ENCODE measurements at places on chromosomes 7 and 10. TPM values are rescaled to one million over a fixed set of nuclear protein-coding genes. Genes with fewer than 3 reads are reported as not detected.

- H3K27me3 ChIP-seq: no peaks in the 10 kb centered on the region
- DNase-seq: peak; percentile 44
- no peaks in the 10 kb centered on the region for H3K36me3 ChIP-seq
- peak overlapping the region; percentile 1 for H3K27ac ChIP-seq
- H3K4me1 ChIP-seq: peaks cover 14% of the 10 kb centered on the region
- H3K4me3 ChIP-seq: peak overlapping the region; percentile 58
Observed at GRCh38 chr7:129829737-129830631, 122.8 kb downstream of the UBE2H start.

DNA sequence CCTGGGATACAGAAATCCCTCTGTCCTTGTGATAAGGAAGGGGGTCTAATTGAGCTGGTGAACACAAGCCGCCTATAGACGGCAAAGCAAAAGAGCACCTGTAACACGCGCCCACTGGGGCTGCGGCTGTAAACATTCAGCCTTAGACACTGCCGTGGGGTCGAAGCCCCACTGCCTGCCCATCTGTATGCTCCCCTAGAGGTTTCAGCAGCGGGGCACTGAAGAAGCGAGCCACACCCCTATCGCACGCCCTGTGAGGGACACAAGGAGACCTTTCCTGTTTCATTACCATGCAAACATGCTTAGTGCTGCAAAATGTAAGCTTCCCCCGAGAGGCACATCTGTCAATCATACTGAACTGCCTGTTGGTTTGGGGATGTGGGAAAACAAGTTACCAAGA lies 82.1 kb downstream of the NRP1 start:
- no peak overlapping the region for H3K4me3 ChIP-seq
- peaks cover 61% of the 10 kb centered on the region for H3K4me1 ChIP-seq
- peaks cover 36% of the 10 kb centered on the region for H3K27me3 ChIP-seq
- no peak for DNase-seq
- peaks cover 33% of the 10 kb centered on the region for H3K36me3 ChIP-seq

- H3K27ac ChIP-seq: no peak overlapping the region
- DNase-seq: peak; percentile 32
- H3K4me3 ChIP-seq: no peak overlapping the region
- peaks cover 2% of the 10 kb centered on the region for H3K4me1 ChIP-seq
- no peaks in the 10 kb centered on the region for H3K36me3 ChIP-seq
- H3K27me3 ChIP-seq: peaks cover 17% of the 10 kb centered on the region
Observed at GRCh38 chr10:95363303-95363912, 72.6 kb upstream of the PDLIM1 start.

Gene TSPAN15
- 0.55 TPM for total RNA-seq

DNA sequence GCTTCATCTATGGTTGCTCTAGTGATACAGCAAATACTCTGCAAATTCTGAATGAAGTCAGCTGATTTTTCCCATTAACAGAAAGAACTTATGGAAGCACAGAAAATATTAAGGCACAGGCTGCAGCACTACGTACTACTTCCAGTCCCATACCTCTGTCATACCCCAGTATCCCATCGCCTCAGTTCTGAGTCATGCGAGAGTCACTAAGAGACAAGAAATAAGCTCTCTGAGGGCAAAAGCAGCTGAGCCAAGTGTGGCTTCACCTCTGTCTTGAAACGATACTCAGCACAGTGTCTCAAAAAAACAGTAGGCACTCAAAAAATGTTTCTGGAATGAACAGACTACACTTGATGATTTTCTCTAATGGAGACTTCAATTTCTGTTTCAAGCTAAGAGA lies 48.2 kb downstream of the EZH2 start:
- H3K36me3 ChIP-seq: peaks cover 76% of the 10 kb centered on the region
- no peak for DNase-seq
- H3K27me3 ChIP-seq: no peaks in the 10 kb centered on the region

Gene GALNT17
- not detected for total RNA-seq

DNA sequence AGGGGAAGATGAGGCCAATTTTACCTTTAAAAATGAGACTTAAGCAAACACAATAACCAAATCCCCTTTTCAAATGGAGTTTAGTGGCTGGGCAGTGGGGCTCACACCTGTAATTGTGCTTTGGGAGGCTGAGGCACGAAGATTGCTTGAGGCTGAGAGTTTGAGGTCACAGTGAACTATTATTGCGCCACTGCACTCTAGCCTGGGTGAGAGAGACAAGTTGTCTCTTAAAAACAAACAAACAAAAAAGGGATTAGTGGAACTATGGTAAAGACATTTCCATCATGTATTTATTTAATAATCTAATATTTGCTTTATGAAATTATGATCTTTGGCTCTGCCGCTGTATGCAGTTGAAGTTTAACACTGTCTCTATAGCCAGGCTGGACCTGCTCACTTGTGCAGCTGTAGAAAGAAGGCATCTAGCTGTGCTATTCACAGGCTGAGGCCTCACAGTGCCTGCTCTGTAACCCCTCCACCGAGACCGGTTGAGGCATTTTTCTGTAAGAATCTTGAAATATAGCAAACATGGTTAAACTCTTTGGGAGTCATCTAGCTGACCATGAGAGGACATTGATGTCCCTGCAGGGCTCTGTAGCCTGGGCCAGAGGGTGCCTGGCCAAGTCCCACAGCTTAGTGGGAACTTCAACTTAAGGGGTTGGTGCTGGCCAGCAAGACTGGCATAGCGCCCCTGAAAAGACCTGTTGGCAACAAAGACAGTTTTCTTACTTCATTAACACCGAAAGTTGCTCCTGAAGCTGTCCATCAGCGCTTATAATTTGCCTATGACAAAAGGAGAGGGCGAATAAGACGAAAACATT lies 131.8 kb downstream of the BMPER start:
- no peaks in the 10 kb centered on the region for H3K36me3 ChIP-seq
- H3K27ac ChIP-seq: no peak overlapping the region
- H3K4me1 ChIP-seq: no peaks in the 10 kb centered on the region

GRCh38 chr10:87668324-87669074 lies 8.8 kb downstream of the PAPSS2 start:
- H3K4me3 ChIP-seq: no peak overlapping the region
- peaks cover 2% of the 10 kb centered on the region for H3K4me1 ChIP-seq
- peaks cover 20% of the 10 kb centered on the region for H3K27me3 ChIP-seq
- no peaks in the 10 kb centered on the region for H3K36me3 ChIP-seq
- H3K27ac ChIP-seq: no peak overlapping the region

GRCh38 chr10:117174439-117175214 lies 22.7 kb upstream of the KCNK18 start:
- peak overlapping the region; percentile 42 for H3K27ac ChIP-seq
- peaks cover 41% of the 10 kb centered on the region for H3K27me3 ChIP-seq
- peaks cover 13% of the 10 kb centered on the region for H3K4me1 ChIP-seq
- no peaks in the 10 kb centered on the region for H3K36me3 ChIP-seq
- peak; percentile 73 for DNase-seq

DNA sequence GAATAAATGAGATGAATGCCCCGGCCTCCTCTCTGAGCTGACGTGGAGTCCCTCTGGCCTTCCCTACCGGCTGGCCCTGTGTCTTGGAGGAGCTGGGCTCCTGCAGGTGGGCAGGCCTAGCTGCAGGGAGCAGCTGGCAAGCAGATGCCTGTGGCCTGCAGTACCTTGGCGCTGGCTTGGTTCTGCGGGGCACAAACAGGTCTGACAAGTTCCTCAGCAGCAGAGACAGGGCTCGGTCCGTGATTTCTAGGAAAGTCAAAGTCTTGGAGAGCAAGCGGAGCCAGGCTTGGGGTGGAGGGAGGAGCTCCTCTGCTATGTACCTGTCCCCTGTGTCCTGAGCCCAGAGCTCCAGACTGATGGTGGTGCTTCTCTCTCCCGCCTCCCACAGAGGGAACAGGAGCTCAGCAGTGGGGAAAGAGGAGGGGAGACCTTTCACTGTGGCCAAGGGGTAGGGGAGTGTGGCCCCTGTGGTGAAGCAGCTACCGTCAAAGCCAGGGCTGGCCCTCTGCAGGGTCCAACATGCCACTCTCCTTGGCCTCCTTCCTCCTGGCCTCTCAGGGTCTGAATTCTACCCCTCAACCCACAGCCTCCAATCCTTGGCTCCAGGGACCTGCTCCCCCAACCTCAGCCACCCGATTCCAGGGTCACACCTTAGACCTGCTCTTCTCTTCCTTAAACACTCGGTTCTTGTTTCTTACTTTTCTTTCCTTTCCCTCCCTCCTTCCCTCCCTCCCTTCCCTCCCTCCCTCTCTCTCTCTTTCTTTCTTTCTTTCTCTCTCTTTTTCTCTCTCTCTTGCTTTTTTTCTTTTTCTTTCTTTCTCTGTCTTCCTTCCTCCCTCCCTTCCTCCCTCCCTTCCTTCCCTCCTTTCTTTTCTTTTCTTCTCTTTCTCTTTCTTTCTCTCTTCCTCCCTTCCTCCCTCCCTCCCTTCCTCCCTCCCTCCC lies 20.1 kb downstream of the MYL10 start:
- no peak for DNase-seq
- no peak overlapping the region for H3K4me3 ChIP-seq
- no peak overlapping the region for H3K27ac ChIP-seq
- no peaks in the 10 kb centered on the region for H3K4me1 ChIP-seq
- H3K36me3 ChIP-seq: no peaks in the 10 kb centered on the region

- H3K4me3 ChIP-seq: no peak overlapping the region
- no peaks in the 10 kb centered on the region for H3K36me3 ChIP-seq
- no peaks in the 10 kb centered on the region for H3K4me1 ChIP-seq
- H3K27me3 ChIP-seq: no peaks in the 10 kb centered on the region
- no peak for DNase-seq
Observed at GRCh38 chr10:133034092-133034491, 53.6 kb upstream of the ADGRA1 start.

DNA sequence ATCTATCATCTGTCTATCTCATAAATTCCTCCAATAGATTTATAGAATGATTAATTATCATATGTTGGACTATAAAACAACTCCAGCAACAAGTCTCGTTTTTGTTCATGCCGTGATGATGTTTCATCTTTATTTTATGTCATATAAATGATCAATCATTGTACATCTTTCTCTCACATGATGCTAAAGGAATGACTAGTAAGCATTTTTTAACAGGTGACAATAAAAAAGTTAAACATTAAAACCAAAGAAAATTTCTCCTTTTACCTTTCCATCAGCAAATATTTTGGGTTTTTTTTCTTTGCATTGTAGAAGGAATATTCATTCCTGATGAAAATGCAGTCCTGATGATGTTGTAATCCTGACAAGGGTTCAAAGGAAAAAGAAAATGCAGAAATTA lies 41.4 kb downstream of the AKR1C3 start:
- no peak overlapping the region for H3K27ac ChIP-seq
- no peaks in the 10 kb centered on the region for H3K36me3 ChIP-seq
- no peaks in the 10 kb centered on the region for H3K27me3 ChIP-seq
- DNase-seq: no peak
- no peaks in the 10 kb centered on the region for H3K4me1 ChIP-seq

Gene HOXA2
- total RNA-seq: not detected

Gene NKX1-2
- total RNA-seq: not detected

DNA sequence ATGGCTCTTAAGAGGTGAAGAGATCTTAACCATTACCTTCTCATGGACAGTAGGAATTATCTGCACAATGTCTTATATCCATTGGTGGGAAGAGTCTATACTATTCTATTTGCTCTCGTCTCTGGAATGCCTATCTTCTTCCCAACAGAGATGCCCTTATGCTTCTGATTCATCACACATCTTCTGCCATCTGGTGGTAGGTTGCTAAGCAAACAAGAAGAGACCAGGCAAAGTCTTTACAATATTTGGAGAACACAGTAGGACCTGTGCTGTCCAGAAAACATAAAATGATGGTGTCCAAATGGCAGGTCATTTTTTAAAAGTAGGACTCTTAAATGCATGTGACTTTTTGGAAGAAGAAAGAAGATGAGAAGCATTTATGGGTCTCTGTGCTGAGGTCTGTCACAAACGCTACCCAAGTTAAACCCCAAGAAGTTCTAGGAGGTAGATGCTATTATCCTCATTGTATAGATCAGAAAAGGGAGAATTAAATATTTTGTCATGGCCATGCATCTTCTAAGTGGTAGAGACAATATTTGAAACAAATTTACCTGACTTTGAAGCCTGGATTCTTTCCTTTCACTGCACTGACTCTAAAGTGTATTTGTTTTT lies 67.8 kb upstream of the NXPH1 start:
- H3K27me3 ChIP-seq: peaks cover 12% of the 10 kb centered on the region
- no peaks in the 10 kb centered on the region for H3K36me3 ChIP-seq
- H3K27ac ChIP-seq: no peak overlapping the region
- H3K4me1 ChIP-seq: peaks cover 2% of the 10 kb centered on the region
- no peak overlapping the region for H3K4me3 ChIP-seq
- no peak for DNase-seq

GRCh38 chr7:18004372-18004771 lies 23.3 kb downstream of the PRPS1L1 start:
- H3K4me3 ChIP-seq: no peak overlapping the region
- H3K36me3 ChIP-seq: no peaks in the 10 kb centered on the region
- DNase-seq: no peak
- no peaks in the 10 kb centered on the region for H3K4me1 ChIP-seq

DNA sequence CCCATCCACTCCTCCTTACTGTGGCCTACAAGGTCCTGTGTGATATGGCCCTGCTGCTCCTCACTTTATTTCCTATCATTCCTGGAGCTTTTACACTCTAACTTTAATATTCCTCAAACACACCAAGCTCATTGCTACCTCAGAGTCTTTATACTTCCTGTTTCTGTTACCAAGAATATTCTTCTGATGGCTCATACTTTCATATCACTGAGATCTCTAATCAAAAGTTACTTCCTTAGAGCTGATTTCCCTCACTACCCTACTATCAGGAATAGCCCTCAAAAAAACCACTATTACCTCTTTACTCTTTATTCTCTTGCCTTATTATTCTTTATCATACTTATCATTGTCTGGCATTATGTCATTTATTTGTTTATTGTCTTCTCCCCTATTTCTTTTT lies 5.8 kb upstream of the PPP3CB start:
- no peak for DNase-seq
- H3K27me3 ChIP-seq: no peaks in the 10 kb centered on the region
- H3K4me3 ChIP-seq: peak overlapping the region; percentile 7
- H3K27ac ChIP-seq: peak overlapping the region; percentile 80
- H3K4me1 ChIP-seq: peaks cover 29% of the 10 kb centered on the region

DNA sequence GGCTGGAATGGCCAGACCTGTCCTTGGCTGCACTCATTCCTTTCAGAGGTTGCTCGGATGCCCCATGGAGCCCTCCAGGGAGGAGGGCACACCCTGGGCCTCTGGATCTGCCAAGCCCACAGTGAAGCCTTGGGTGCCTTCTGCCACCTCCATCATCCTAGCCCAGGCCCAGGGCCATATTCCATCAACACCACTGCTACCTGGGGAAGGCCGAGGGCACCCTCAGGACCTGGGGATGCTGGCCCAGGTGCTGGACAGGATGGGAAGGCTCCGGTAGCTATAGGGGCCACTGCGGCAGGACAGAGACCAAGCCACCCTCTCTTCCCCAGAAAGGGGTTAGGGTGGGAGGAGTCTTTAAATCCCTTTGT lies 810 bp downstream of the OPN4 start:
- no peak for DNase-seq
- H3K4me1 ChIP-seq: no peaks in the 10 kb centered on the region
- no peak overlapping the region for H3K27ac ChIP-seq
- H3K4me3 ChIP-seq: no peak overlapping the region
- H3K27me3 ChIP-seq: no peaks in the 10 kb centered on the region

DNA sequence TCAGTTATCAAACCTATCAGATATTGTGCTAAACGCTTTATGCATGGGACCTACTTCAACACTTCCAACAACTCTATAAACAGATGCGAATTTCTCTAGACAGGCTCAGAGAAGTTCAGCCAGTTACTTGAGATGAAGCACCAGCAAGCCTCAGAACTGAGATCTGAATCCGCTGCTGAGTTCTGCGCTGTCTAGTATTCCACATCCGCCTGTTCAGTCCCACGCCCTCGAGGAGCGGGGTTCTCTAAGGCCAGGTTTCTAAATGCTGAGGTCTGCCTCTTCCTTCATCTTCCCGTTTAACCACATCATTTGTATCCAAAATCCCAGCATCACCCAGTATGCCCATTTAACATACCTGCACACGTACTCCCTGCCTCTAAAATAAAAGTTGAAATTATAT lies 297.8 kb upstream of the ZNF32 start:
- peaks cover 15% of the 10 kb centered on the region for H3K27me3 ChIP-seq
- no peak for DNase-seq
- H3K27ac ChIP-seq: no peak overlapping the region
- no peak overlapping the region for H3K4me3 ChIP-seq
- peaks cover 2% of the 10 kb centered on the region for H3K4me1 ChIP-seq

All from activated T-helper 2 cell treated with anti-CD3 and anti-CD28 coated beads, Interferon-gamma antibody, Interleukin-2, Interleukin-4, amounts not matched to agents 10 μg/mL and 5 μg/mL and 100 μg/mL, durations not matched to agents 14 hours and 24 hours and 36 hours (primary cell).